GM04503 (cell line): ENCODE measurements at places on chromosomes 2 and 18.

DNA sequence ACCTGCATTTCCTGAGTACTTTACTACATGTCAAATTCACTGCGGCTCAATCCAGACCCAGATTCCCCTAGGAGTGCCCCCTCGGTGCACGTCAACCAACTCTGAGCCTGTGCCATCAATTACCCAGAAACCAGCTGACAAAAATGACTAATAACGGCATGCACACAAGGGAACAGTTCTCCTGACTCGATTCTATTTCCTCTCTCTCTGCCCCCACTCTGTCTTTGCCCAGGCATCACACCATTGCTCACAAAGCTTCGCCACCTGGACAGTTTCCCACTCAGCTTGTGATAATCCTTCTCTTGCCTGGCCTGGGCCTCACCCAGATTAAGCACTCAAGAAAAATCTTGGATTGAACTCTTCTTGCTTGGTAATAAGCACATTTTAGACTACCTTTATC, 115.3 kb upstream of the NDUFV2 start:
- peak; percentile 42 for DNase-seq

DNA sequence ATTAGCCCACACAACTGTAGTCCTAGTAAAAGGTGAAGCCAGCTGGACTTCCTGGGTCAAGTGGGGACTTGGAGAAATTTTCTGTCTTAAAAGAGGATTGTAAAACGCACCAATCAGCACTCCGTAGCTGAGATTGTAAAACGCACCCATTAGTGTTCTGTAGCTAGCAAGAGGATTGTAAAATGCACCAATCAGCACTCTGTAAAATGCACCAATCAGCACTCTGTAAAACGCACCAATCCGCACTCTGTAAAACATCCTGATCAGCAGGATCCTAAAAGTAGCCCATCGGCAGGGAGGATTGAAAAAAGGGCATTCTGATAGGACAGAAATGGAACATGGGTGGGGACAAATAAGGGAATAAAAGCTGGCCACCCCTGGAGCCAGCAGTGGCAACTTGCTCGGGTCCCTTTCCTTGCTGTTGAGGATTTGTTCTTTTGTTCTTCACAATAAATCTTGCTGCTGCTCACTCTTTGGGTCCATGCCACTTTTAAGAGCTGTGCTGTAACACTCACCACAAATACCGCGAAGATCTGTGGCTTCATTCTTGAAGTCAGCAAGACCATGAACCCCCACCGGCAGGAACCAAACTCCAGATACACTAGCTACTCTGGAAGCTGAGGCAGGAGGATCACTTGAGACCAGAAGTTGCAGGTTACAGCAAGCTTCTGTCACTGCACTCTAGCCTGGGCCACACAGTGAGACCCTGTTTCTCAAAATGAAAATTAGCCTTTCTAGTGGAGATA, 102.6 kb downstream of the HS6ST1 start:
- DNase-seq, result no peak

- DNase-seq, result no peak
Measured at GRCh38 chr2:201441409-201441808, 9.8 kb downstream of the TRAK2 start.

DNA sequence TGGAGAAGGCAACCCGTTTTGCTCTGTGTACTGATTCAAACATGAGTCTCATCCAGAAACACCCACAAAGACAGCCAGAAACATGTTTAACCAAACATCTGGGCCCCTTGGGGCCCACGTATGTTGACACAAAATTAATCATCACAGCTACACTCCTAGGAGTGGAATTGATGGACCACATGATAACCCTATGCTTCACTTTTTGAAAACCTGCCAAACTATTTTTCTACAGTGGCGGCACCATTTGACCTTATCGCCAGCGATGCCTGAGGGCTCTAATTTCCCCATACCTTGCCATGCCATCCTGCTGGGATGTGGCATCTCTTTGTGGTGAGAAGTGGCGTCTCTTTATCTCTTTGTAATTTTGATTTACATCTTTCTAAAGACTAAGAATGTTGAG, 38.5 kb downstream of the PSMG2 start:
- no peak for DNase-seq

- DNase-seq, result no peak
Measured at GRCh38 chr2:238100049-238100820, at the start of gene ESPNL. TSS of gene ESPNL (plus strand) at chr2:238100340. CDS start at chr2:238100420, 80 bp downstream.

DNA sequence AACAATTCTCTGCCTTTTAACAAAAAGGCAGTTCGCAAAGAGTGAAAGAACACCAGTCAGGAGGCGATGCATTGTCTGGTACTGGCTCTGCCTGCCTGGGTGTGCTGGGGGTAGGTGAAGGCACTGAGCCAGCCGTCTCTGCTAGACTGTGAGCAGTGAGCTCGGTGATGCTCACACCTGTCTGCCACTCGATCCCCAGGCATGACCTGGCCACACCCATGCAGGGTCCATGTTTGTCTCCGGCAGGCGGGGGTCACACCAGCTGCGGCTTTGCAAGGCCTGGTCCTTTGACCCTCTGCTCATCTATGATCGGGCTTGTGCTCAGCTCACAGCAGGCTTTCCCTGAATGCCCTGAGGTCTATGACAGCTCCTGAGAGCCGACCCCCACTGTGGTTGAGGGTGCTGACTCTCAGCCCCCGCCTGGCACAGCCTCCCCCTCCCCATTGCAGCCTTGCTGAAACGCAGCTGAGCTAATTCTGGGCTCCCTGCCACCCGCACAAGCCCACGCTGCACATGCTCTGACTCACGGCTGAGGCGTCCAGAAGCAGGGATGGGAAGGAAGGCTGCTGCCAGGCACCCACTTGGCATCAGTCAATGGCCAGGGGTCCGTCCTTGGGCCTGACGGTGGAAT, 23.7 kb downstream of the CRACDL start:
- DNase-seq, result peak; percentile 29

- no peak for DNase-seq
Measured at GRCh38 chr18:78423811-78424210, 555.8 kb upstream of the SALL3 start.

GRCh38 chr2:134782792-134783191, 55.6 kb upstream of the ACMSD start:
- no peak for DNase-seq

DNA sequence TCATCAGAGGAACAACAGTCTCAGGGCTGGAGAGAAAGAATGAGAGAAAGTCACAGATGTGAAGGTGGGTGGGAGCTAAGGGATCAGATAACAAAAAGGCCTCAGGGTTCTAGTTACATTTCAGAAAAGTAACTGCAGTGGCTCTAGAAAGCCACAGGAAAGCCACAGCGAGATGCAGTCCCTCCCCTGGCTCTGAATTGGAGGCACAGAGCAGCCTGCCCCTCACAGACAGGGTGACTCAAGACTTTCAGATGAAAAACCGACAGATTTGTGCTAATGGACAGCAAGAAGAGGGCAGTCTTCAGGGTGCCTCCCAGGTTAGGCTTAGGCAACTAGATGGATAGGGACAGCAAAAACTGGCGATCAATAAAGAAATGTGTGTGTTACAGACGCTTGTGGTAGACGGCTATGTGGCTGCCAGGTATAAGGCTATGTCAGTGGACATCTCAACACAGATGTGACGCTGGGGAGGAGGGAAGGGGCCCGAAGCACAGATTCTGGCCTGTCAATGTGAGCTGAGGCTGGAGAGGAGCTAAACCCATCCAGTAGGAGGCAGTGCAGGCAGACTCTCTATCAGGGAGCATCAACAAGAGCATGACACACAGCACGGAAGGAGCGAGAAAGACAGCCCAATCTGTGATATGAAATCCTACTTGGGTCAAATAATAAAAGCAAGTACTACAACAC, 26.2 kb downstream of the UNC50 start:
- no peak for DNase-seq

DNA sequence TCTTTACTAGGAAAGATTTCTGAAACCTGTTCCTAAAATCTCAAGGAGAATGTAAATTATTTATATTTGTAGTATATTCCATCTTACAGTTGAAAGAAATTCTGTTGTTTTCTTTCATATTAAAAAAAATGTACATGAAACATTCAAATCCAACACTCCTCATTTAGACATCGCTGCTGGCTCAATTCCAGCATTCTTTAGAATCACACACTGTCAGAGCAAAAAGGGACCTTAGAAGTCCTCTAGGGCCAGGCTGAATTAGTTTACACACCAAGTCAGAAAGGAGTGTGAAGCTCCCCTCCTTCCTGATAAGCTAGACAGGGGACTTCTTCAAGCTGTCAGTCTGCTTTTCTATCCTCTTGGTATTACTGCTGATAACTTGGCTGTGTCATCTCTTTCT, 158.6 kb upstream of the LTBP1 start:
- DNase-seq, result no peak

DNA sequence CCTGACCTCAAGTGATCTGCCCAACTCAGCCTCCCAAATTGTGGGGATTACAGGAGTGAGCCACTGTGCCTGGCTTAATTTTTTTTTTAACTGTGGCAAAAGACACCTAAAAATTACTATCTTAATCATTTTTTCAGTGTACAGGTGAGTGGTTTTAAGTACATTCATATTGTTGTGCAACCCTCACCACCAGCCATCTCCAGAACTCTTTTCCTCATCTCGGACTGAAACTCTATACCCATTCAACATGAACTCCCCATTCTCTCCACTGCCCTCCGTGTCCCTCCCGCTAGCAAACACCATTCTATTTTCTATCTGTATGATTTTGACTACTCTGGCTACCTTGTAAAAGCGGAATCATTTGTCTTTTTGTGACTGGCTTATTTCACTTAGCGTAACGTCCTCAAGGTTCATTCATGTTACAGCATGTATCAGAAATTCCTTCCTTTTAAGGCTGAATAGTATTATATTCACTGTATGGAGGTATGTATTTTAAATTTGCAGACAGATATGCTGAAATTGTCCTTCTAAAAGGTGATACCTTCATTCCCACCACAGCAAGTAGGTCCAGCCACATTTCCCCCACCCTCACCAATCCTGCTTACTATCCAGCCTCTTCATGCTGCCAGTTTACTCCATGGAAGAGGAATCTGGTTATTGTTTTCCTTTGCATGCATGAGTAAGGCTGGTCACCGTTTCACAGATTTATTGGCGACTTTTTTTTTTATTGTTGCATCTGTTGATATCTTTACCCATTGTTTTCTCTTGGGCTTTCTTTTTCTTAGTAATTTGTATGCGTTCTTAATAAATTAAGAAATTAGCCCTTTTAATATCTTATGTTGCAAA, 40.6 kb upstream of the ANXA4 start:
- no peak for DNase-seq

- DNase-seq, result no peak
Measured at GRCh38 chr18:11831921-11832320, 19.3 kb upstream of the CHMP1B start.

GRCh38 chr2:217851191-217852020, 151.4 kb downstream of the TNS1 start:
- DNase-seq, result peak; percentile 55

DNA sequence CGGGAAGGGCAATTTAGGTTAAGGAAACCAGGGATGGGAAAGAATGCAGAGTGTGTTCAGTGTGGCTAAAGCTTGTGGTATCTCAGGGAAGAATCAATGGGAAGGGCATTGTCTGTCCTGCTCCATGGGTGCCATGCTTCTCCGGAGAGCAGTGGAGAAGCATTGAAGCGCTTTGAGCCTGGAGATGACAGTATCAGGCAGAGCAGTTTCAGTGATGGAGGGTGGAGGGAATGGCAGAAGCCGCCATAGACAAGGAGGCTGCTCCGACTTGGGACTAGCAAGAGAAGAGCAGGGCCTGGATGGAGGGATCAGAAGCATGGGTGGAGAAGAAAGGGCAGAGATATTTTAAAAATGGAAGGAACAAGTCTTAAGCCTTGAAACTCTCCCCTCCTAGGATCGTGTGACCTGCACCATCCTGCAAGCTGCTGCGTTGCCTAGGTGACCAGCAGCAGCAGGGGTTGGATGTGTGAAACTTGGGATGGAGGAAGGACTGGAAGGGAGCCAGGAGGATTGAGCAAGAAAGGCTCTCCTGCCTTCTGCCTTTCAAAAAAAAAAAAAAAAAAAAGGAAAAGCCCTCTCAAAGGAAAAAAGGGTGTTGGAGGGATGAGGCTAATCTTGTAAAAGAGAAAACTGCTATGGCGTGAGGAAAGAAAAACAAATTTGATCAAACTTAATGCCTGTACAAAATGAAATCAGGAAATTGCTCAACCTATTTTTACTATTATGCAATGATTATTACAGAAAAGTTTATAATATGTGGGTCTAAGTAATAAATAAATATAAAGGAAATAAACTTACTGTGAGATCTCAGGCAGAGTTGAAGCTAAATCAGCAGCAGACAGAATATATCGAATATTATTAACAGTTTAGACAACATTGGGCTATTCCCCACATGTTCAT, 493.8 kb upstream of the NRP2 start:
- DNase-seq, result no peak

DNA sequence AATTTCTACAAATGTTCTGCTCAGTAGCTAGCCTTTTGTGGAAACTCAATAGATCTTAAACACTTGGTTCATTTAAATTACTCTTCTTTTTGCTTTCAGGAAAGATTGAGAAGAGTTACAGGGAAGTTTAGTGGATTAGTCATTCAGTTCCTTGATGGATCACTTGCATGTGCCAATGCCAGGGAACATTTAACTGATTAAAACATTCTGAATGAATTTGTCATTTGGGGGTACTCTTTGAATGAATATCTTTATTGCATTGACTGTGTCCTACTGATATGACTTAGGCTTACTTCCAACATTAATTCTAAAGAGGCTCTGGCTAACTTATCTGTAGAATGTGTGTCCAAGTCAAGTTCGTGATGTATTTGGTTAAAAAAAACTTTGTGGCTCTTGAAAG, 199.8 kb downstream of the PLCL1 start:
- no peak for DNase-seq

- DNase-seq, result no peak
Measured at GRCh38 chr2:207119048-207119447, 46.7 kb downstream of the KLF7 start.

DNA sequence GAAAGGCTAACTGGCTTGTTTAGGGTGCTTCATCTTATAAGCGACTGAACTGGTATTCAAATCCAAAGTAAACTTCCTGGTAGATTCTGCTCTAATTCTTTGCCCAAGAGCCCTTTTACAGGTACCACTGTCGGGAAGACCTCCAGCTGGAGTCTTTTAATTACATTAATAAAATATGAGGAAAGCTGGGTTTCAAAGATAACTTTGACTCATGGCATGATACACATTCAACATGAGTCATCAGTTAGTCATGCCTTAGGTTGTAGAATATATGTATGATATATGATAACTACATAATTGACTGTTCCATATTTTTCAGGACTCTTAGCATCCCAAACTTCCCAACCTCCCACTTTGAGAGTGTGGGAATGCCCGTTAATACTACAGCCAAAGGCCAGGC, 32.3 kb downstream of the ZCCHC2 start:
- DNase-seq, result no peak

GRCh38 chr2:191675807-191676721, 1.9 kb upstream of the NABP1 start:
- no peak for DNase-seq

DNA sequence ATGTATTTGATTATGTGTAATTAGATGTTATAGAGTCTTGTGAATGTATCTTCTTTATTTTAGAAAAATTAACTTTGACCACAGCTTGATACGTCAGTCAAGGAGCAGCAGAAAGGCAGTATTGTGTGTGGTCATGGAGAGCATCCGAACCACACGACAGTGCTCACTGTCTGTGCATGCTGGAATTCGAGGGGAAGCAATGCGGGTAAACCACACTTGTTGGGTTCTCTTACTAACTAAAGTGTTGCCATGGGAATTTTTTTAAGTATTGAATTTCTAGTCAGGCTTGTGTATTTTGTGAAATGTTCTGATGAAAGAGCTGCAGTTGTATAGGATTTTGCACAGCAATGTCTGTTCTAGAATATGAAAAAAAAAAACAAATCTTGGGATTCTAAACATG, 4.8 kb downstream of the PJVK start:
- DNase-seq, result no peak

GRCh38 chr2:6927186-6927585, 10.0 kb downstream of the RNF144A start:
- no peak for DNase-seq

- DNase-seq, result no peak
Measured at GRCh38 chr2:143823876-143824275, 694.7 kb downstream of the ARHGAP15 start.
